ENCODE measurements at places on chromosomes 13 and 19.

GRCh38 chr13:24671386-24672113 is 8.7 kb upstream of the ATP12A start:
- no peak for DNase-seq

DNA sequence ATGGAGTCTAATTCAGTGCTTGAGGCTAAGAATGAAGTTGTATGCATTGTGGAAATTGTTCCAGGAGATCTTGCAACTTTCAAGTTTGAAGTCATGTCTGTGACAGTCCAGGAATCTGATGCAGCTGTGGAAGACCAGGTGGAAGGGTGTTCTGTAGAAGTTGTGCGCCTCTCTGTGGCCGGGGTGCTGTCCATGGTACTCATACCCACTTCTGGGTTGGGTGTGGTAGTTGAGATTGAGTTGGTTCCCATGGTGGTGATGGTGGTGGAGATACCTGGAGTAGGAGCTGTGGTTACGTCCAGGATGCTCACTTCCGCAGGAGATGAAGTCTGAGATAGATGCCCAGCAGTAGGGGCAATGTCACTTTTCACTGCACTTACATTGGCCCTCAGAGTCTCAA is 44.3 kb downstream of the MUC16 start:
- DNase-seq = no peak

DNA sequence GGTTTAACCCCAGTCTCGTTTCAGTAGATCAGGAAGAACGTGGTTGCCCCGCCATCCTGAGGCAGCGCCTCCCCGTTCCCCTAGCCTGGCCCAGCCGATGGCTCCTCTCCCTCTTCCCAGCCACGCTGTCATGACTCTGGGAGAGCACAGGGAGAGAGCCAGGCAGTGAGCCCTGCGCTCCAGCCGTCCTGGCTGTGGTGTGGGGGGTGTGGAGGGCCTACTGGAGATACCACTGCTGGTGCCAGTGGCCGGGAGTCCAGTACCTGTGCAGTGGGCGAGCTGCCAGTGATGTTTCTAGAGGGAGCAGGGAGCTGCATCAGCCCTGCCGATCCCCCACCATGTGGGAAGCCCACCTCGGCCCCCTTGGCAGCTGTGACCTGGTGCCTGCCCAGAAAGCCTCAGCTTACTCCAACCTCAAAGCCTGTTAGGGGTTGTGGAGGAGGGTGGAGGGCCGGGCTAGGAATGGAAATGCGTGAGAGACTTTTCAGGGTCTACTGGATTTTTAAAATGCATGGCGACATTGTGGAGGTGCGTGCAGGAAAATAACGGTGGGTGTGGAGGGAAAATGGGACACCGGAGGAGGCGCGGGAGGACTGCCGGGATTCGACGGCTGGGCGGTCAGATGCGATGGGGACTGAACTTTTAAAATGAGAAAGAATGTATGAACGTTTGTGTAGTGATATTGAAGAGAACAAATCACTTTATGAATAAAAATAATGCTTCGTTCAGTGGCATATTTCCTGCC is 4.9 kb downstream of the TEX29 start:
- DNase-seq = no peak

DNA sequence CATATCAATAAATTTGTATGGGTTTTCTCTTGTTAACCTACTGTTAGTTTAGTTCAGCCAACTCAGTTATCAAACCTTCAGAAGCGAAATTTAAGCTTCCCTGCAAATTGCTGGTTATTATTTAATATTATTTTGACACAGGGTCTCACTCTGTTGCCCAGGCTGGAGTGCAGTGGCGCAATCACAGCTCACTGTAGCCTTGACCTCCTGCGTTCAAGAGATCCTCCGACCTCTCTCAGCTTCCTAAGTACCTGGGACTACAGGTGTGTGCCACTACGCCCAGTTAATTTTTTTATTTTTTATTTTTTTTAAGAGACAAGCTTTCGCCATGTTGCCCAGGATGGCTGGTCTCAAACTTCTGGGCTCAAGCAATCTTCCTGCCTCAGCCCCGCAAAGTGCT is 6.2 kb downstream of the CAB39L start:
- no peak for DNase-seq

GRCh38 chr13:78593652-78594455 is 9.5 kb downstream of the POU4F1 start:
- no peak for DNase-seq

GRCh38 chr19:48858984-48859710 is 9.3 kb downstream of the PLEKHA4 start:
- peak; percentile 88 for DNase-seq

Data from CD4-positive, alpha-beta T cell treated with Interleukin-1 beta for 1 hour (primary cell).